ENCODE measurements at places on chromosomes 2 and 18.

DNA sequence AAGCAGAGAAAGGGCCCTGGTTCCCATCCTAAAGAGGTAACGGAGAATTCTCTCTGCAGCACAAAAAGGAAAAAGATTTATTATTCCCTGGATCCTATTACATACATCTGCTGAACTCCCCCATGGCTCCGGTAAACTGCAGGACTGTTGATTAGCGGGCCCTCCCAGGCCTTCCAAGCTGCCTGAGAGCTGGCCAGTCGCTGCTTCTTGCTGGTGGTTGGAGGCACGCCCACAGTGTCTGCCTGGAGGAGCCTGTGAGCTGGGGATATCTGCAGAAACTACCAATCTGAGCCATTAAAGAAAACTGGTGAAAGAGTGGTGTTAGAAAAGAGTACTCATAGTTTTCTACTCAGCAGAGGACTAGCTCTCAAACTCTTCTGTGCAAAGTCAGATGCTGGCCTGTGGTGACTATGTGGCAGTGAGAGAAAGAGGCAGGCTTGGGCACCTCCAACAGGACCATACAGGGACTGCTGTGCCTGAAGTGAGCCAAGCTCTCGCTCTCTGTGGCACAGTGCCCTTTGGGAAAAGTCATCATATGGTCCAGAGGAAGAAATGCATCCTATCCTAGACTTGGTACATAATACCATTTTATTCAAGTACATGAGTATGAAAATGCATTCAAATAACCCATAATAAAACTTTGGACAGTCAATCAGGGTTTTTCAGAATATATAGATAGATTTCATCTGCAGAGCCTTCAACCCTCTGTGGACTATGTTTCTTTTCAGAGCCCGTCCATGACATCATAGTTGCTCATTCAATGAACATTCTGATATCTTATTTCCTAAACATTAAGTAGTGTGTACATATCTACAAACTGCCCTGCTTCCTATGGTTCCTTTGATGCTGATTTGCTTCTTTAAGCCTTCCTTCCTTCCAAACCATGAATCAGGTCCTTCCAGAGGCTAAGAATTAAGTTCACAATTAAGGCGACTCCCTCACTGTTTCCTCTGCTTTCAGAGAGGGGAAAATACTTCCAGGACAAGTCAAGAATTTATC is 242.0 kb upstream of the LYPD1 start:
- H3K4me1 ChIP-seq = no peaks in the 10 kb centered on the region
- H3K27me3 ChIP-seq = no peaks in the 10 kb centered on the region
- H3K27ac ChIP-seq = no peak overlapping the region
- DNase-seq = no peak
- no peak overlapping the region for H3K4me3 ChIP-seq
- H3K36me3 ChIP-seq = no peaks in the 10 kb centered on the region

- H3K36me3 ChIP-seq = no peaks in the 10 kb centered on the region
- no peaks in the 10 kb centered on the region for H3K27me3 ChIP-seq
- no peak overlapping the region for H3K27ac ChIP-seq
Observed at GRCh38 chr2:35714883-35715282, 640.7 kb upstream of the CRIM1 start.

GRCh38 chr2:67798541-67799160 is 264.2 kb downstream of the C1D start:
- H3K36me3 ChIP-seq = no peaks in the 10 kb centered on the region
- no peak for DNase-seq
- peaks cover 4% of the 10 kb centered on the region for H3K4me1 ChIP-seq
- H3K27ac ChIP-seq = peak overlapping the region; percentile 81
- H3K4me3 ChIP-seq = no peak overlapping the region
- no peaks in the 10 kb centered on the region for H3K27me3 ChIP-seq

- H3K27me3 ChIP-seq = no peaks in the 10 kb centered on the region
- no peaks in the 10 kb centered on the region for H3K36me3 ChIP-seq
- H3K27ac ChIP-seq = no peak overlapping the region
- H3K4me1 ChIP-seq = no peaks in the 10 kb centered on the region
- H3K4me3 ChIP-seq = no peak overlapping the region
Observed at GRCh38 chr2:233572468-233572867, 5.9 kb upstream of the USP40 start.

DNA sequence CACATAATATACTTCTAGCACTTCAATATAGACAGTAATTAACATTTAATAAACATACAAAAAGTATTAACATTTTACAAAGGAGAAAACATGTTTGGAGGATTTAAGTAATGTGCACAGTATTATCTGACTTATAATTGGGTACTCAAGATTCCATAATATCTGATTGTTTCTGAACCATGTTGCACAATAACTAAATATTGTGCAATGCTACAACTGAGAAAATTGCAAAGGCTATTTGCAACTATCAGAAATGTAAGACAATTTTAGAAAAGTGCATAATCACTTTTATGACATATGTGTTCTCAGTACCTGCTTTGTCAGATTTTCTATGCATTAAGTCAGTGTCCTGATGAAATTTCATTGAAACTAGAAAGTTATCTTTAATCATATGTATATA is 934.6 kb downstream of the SOCS6 start:
- no peaks in the 10 kb centered on the region for H3K4me1 ChIP-seq
- no peak overlapping the region for H3K27ac ChIP-seq
- H3K36me3 ChIP-seq = no peaks in the 10 kb centered on the region
- H3K4me3 ChIP-seq = no peak overlapping the region
- DNase-seq = no peak

DNA sequence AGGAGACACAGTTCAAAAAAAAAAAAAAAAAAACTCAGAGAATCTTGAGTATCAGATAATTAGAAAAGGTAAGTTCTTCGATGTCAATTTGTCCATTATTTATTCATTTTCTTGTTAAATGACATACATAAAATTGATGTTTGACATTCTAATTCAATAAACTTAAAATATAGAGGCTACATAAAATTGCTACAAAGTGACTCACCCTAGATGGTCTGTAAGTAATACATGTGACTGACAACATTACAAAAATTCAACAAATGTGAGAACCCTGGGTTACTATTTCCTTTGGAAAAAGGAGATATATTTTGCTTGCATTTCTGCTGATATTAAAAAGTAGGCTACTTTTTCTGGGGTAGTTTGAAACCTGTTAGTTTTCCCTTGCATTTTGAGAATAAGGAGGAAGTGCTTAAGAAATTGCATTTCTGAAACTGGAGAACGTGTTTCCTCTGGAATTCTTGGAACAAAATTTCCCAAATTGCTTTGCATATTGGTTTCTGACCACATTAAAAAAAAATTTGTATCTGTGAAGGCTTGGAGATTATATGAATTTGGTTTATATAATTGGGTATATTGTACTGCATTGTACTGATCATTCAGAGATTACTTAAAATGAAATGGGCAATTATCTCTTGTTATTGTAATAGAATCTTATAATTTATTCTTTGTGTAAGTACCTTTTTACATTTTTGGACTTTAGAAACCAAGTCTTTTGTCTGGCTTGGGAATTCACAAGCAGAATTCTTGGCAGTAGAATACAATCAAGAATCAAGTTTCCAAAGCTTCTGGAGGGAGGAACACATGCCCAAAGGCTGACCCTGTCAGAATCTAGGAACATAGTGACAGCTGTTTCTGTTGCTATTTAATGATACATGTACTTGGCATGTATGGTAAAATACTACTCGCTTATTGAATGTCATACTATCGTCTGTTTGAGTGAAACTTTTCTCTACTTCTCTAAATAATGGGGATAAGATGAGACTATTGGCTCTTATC is 106.1 kb downstream of the DSEL start:
- no peaks in the 10 kb centered on the region for H3K4me1 ChIP-seq
- H3K4me3 ChIP-seq = no peak overlapping the region
- no peak for DNase-seq
- H3K27ac ChIP-seq = no peak overlapping the region
- no peaks in the 10 kb centered on the region for H3K27me3 ChIP-seq

DNA sequence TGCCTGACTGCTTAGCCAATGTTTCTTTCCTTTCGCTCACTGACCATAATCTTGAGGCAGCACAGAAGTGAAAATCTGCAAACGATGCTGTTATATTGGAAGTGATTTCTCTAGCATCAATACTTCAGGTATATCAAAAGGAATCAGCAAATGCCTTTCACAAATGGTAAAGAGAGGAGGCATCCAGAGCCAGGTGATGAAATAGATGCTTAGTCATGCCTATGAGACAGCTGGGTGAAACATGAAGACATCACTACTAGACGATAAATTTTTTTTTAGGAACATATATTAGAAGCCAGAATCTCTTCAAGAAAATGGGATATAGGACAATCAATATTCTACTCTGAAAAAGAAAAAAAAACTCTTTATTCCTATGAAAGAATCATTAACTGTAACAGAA is 249.2 kb upstream of the SLC39A10 start:
- no peak overlapping the region for H3K4me3 ChIP-seq
- H3K27ac ChIP-seq = no peak overlapping the region
- no peaks in the 10 kb centered on the region for H3K4me1 ChIP-seq
- H3K27me3 ChIP-seq = no peaks in the 10 kb centered on the region

DNA sequence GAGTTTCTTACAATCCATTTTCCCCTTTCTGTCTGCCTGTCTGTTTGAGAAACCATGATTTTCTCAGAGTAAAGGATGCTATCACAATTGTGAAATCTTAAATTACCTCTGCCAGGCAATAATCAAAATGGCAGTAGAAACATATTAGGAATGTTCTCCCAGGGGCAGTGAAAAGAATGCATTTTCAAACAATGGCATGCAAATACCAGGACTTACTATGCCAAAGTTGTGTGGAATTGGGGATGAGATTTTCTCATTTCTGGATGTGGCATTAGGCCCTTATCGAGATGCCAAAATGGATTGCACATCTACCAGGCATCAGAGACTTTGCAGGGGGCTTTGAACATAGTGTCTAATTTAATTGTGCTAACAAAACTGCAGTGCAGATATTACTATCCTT is 821.4 kb downstream of the RNF144A start:
- H3K4me1 ChIP-seq = no peaks in the 10 kb centered on the region
- H3K27me3 ChIP-seq = no peaks in the 10 kb centered on the region
- H3K27ac ChIP-seq = no peak overlapping the region
- H3K36me3 ChIP-seq = no peaks in the 10 kb centered on the region

- H3K4me1 ChIP-seq = no peaks in the 10 kb centered on the region
- no peak for DNase-seq
- H3K4me3 ChIP-seq = no peak overlapping the region
- no peak overlapping the region for H3K27ac ChIP-seq
- no peaks in the 10 kb centered on the region for H3K36me3 ChIP-seq
- no peaks in the 10 kb centered on the region for H3K27me3 ChIP-seq
Observed at GRCh38 chr18:26630596-26630995, 82.2 kb upstream of the KCTD1 start.

DNA sequence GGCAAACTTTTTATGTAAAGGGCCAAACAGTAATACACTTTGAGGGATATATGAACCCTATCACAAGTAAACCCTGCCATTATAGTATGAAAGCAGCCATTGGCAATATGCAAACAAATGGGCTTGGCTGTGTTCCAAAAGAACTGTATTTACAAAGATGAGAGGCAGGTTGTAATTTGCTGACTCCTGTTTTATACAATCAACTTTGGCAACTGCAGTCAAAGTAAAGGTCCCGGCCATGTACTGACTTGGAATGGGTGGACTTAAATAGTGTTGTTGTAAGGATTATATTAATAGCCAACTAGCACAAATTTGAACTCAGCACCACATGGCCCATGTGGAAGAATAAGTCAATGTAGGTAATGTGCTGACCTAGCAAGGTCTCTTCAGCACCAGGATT is 223.4 kb downstream of the WDPCP start:
- H3K36me3 ChIP-seq = no peaks in the 10 kb centered on the region
- H3K27me3 ChIP-seq = no peaks in the 10 kb centered on the region
- no peak for DNase-seq
- H3K4me3 ChIP-seq = no peak overlapping the region
- H3K27ac ChIP-seq = no peak overlapping the region

DNA sequence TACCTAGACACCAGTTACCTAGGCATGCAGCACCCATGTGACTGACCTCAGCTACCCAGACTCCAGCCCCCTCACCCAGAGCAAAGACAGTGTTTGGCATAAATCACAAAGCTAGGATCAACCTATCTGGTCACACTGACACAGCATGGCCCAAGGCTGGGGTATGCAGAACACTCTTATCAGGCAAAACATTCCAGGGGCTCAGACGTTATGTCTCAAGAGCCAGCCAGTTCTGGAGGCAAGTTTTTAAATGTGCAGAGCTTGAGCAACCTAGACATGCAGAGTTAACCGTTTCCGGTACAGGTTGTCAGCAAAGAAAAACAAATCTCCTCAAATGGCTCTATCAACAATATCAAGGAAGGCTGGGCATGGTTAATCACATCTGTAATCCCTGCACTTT is 92.8 kb downstream of the AP1S3 start:
- H3K4me3 ChIP-seq = no peak overlapping the region
- H3K4me1 ChIP-seq = no peaks in the 10 kb centered on the region
- H3K27ac ChIP-seq = no peak overlapping the region
- no peak for DNase-seq
- no peaks in the 10 kb centered on the region for H3K36me3 ChIP-seq

DNA sequence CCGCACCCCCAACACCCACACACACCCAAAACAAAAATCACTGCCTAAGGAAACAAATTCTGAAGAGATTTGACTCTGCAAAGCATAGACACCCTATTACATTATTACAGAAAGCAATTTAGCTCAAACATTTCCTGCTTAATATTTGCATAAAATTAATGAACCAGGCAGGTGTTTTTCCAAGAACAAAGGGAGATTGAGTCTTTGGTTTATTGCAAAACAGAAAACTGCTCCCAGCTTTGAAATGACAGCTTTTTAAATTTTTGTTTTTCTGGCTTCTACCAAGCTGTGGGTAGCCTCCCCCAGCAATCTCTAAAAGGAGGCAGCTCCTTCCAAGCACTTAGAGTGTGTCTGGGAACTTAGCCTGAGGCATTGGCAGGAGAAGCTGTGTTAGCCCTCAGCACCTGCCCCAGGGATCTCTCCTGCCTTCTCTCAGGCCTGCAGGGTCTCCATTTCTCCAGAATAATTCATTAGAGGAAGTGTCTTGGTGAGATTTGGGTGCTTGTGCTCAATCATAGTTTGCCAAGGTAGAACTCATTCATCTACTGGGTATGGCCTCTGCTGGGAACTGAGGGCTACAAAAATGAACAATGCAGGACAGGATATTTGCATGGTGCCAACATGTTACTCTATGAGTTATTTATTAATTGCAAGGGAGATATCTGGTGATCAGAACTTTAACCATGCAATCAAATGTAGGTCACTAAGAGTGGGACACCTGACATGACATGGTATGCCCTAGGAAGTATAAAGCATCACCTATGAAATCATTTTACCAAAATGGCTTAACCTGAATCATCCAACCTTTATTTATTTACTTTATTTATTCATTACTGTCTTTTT is 58.7 kb downstream of the B3GNT2 start:
- no peak overlapping the region for H3K4me3 ChIP-seq
- H3K36me3 ChIP-seq = no peaks in the 10 kb centered on the region
- no peaks in the 10 kb centered on the region for H3K27me3 ChIP-seq
- DNase-seq = no peak
- no peak overlapping the region for H3K27ac ChIP-seq
- H3K4me1 ChIP-seq = no peaks in the 10 kb centered on the region

DNA sequence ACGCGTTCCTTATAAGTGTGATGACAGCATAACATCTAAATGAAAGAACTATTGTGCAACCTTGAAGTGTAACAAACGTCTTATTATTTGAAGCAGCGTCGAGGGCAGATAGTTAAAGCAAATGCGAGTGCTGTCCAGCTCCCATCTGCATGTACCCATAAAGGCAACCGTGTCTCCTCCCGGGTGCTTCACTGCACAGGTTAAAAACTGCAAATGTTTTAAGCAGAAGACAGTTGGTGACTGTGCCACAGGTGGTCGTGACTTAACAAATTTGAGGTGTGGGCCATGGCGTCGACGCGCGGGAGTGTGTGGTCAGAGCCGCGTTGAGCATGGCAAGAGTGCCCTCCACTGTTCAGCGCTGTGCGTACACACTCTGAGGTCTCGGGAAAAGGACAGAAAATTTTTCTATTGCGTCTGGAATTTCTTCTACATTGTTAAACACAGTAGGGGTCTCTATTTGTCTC is 6.4 kb downstream of the SALL3 start:
- H3K27me3 ChIP-seq = no peaks in the 10 kb centered on the region
- H3K4me1 ChIP-seq = no peaks in the 10 kb centered on the region
- H3K27ac ChIP-seq = no peak overlapping the region
- H3K4me3 ChIP-seq = no peak overlapping the region
- DNase-seq = no peak

Data from aorta (tissue), 5 donors.